ENCODE measurements at places on chromosomes 11 and 22.
A peak's percentile ranks its signal among the peaks of the same experiment; 100 is the strongest.

DNA sequence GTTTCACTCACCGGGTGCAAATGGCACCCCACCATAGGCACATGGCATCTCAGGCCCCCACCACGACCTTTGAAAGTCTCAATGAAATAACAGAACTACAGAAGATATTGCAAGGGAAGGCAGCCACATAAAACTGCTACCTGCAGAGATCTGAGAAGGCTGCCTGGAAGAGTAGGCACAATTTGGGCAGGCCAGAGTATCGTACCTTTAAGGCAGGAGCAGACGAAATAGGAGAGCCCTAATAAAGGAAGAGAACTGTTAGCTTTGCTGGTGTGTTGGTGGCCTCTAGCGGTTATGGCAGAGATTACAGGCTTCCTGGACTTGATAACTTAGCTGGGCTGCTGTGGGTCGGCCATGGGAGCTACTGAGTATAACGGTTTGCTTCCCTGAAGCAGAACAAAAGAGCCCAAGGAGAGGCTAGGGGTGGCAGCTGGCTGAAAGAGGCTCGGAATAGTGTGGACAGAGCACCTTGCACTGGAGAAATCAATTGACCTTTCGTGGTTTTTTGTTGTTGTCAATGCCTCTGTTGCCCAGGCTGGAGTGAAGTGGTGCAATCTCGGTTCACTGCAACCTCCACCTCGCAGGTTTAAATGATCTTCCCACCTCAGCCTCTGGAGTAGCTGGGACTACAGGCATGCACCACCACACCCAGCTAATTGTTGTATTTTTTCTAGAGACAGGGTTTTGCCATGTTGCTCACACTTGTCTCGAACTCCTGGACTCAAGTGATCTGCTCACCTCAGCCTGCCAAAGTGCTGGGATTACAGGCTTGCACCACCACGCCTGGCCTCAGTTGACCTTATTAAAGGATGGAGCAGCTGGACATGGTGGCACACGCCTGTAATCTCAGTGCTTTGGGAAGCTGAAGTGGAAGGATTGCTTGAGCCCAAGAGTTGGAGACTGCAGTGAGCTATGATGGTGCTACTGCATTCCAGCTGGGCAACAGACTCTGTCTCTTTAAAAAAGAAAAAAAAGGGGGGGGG lies 4.8 kb downstream of the SDF2L1 start:
- peak; percentile 50 for DNase-seq

DNA sequence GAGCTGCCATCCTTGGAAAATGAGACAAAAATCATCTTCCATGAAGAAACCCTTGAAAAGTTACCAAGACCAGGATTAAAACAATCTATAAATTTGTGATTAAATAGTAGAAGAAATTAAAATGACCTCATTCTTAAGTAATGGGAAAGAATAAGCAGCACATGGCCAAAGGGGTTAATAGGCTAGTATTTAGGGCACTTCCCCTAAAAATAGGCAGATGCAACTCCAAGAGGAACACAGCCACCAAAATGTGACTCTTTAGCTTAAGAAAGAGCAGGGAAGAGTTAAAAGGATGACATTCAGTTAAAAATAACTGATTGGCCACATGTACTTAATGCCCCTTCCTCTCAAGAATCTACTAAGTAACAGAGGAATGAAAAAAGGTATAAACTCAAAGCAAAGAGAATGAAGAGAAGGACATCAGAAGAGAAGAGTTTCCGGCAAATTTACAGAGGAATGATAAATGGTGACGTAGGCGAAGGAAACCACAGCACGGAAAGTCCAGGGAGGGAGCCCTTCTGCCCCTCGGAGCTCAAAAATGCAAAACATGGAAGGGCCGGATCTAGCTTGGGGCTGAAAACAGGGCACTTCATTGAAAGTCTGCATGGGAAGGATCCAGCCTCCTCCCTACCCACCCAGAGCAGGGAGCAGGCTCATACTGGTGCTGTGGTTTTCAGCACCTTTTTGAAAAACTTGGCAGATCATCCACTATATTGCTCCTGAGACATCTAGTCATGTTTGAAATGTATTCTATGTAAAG lies 17.8 kb downstream of the SCUBE2 start:
- no peak for DNase-seq

DNA sequence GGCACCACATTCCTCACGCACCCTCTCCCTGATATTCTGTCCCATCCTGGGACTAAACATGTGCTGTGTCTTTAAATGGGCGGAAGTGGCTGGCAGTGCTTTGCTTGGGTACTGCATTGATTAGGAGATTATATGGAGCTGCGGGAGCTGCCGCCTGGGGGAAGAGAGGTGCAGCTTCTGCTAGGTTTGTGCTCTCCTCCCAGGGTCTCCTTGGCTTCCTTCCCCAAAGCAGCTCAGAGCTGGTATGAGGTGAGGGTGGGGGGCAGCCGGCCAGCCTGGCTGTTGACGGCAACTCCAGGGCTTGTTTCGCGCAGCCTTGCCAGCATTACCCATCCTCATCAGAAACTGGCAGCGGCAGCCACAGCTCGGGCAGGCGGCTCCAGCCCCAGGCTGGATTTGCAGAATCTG lies 95.4 kb downstream of the GRAMD1B start:
- DNase-seq, result no peak

GRCh38 chr11:7004482-7004881 lies 15.7 kb downstream of the ZNF214 start:
- DNase-seq, result no peak

- no peak for DNase-seq
These were observed 2.2 kb upstream of the TOP3B start for GRCh38 chr22:21984793-21985192.

GRCh38 chr11:117857734-117858414 lies 18.6 kb downstream of the FXYD6 start:
- DNase-seq, result no peak
